Activated T-cell treated with anti-CD3 and anti-CD28 coated beads, Interleukin-2, amount 50 U/mL, for 24 hours (primary cell): ENCODE measurements at places on chromosomes 6 and 20.

DNA sequence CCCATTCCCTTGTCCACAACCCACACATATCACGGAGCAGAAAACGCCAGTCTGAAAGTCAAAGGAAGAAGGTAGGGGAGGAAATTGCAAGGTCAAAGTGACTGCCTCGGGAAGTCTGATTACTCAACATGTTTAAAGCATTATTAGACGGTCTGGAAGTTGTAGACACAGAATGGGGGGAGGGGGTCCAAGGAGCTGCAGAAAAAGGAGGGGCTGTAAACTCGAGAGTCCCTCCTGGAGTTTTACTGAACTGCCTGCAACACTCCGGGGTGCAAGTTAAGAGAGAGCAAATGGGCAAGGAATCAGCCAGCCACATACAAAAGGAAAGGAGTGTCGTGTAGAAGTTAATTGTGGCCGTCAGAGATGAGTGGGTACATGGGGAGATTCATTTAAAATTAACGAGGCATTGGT lies 417.7 kb upstream of the JARID2 start:
- DNase-seq: no peak

GRCh38 chr20:64157878-64158277 lies 6.4 kb upstream of the MYT1 start:
- no peak for DNase-seq

DNA sequence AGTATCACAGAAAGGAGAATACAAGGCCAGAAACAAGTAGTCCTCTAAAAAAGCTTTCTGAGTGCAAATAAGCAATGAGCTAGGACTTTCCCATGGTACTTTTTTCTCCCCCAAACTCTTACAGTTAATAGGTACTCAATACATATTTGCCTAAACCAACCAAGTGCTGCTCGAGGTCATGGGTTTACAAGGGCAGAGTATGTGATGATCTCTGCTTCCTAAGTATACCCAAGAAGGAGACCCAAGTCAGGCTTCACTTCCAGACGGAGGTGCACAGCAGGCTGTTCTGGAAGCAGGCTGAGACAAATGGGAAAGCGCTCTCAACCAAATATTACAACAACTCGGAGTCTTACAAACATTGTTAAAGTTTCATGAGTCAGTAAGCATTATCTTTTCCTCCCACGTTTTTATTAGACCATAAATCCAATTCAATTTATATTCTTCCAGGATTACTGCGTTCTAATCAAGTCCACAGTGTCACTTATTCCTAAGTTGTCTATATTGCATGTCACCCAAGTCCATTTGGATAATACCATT lies 8.1 kb downstream of the FYN start:
- no peak for DNase-seq

GRCh38 chr6:169263836-169264608 lies 10.4 kb upstream of the THBS2 start:
- DNase-seq: no peak

DNA sequence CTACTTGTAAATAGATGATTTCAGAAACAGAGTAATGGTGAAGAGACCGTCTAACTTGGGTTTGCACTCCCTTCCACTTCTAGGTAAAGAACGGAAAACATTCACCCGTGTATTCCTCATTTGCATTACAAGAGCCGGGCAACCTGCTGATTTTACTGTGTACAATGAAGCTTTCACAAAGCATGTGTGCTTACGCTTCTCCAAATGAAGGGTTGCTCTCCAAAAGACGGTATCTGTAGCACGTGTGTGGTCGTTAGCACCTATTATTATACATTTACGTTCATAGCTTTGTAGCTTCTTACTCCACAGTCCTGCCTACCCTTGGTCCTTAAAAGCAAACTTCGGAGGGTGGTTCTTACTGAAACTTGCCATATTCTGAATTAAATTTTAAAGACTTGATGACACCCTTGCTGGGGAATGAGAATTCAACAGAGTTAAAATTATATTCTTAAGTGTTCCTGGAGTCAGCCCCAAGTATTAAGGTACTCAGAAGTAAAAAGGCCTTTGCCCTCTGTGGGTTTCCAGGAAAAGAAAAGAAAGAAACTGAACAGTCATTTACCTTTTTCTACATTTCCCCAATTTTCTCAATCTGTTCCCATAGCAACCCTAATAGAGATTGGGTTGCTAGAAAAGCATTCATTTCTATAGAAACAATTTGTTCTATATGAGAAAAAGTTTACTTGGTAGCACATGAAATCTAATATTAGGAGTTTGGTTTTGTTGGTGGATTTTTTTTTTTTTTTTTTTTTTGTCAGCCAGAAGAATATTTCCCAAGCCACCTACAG lies 61.9 kb upstream of the KCNG1 start:
- no peak for DNase-seq
